ENCODE measurements at places on chromosomes 13 and 19. TPM values are rescaled to one million over a fixed set of nuclear protein-coding genes. Genes with fewer than 3 reads are reported as not detected.

Gene FNDC3A
- 60.7 TPM for total RNA-seq

Gene RGL3
- 1.1 TPM for total RNA-seq

Gene CGB5
- total RNA-seq: not detected

Gene RAB8A
- total RNA-seq: 98.5 TPM

Gene ZNF681
- total RNA-seq: 1.3 TPM

Gene RFPL4A
- total RNA-seq: not detected

Gene KLK3
- total RNA-seq: not detected

Gene KLK1
- total RNA-seq: under 0.01 TPM

Gene FOXO1
- total RNA-seq: 16.0 TPM

Gene S1PR5
- total RNA-seq: not detected

Gene ZNF66
- total RNA-seq: 5.7 TPM

Gene NTF4
- total RNA-seq: not detected

Gene KLK13
- not detected for total RNA-seq

Gene SLC17A7
- total RNA-seq: 0.73 TPM

Gene EIF3K
- total RNA-seq: 277 TPM

Gene UPF3A
- 28.7 TPM for total RNA-seq

Gene HS6ST3
- not detected for total RNA-seq

Gene OCEL1
- total RNA-seq: 5.5 TPM

Gene TEX101
- total RNA-seq: not detected

Gene SYNE4
- not detected for total RNA-seq

Gene TMPRSS9
- not detected for total RNA-seq

Gene ZNF284
- 5.3 TPM for total RNA-seq

Gene NLRP4
- total RNA-seq: not detected
